BE2C (cell line): ENCODE measurements at places on chromosomes 12 and 14.

- no peak for DNase-seq
Measured at GRCh38 chr12:58576916-58577315, 343.4 kb downstream of the LRIG3 start.

GRCh38 chr12:85000729-85001128 lies 35.3 kb downstream of the TSPAN19 start:
- DNase-seq: no peak

- DNase-seq: no peak
Measured at GRCh38 chr12:76445462-76445861, 97.2 kb upstream of the BBS10 start.

GRCh38 chr14:23548351-23549318 lies 2.9 kb downstream of the ZFHX2 start:
- DNase-seq: no peak

- no peak for DNase-seq
Measured at GRCh38 chr14:65045006-65045405, 57.3 kb downstream of the MAX start.

GRCh38 chr12:110917467-110917866 lies 2.9 kb downstream of the MYL2 start:
- no peak for DNase-seq

- no peak for DNase-seq
Measured at GRCh38 chr14:73795466-73795865, 56.2 kb upstream of the PTGR2 start.

- DNase-seq: no peak
Measured at GRCh38 chr12:10405294-10405693, 4.3 kb downstream of the KLRC4 start.

- DNase-seq: no peak
Measured at GRCh38 chr12:53090554-53090953, 6.9 kb upstream of the IGFBP6 start.

- no peak for DNase-seq
Measured at GRCh38 chr14:98858158-98858557, 413.8 kb downstream of the BCL11B start.
